Left hindlimb (tissue), 1 donor: ENCODE measurements at places on chromosomes 7 and 10.

DNA sequence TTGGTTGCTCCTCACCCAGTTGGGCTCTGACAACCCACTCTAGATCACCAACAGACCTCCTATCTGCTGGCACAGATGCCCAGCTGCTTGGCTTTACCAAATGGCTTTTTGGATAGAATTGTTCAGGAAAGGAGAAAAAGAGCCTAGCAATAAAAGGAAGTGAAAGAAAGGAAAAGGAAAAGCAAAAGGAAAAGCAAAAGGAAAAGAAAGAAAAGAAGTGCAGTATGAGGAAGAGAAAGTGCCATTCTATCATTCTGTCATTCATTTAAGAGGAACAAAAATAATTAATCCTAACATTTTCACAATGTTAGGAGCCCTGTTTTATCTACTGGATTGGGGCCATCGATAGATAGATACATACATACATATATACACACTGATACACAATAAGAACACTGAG, 353.6 kb downstream of the THSD7A start:
- DNase-seq: no peak

GRCh38 chr10:129222436-129222835, 244.6 kb upstream of the MGMT start:
- DNase-seq: no peak

- no peak for DNase-seq
Observed at GRCh38 chr10:111962951-111963350, 220.6 kb downstream of the GPAM start.

- no peak for DNase-seq
Observed at GRCh38 chr7:24755541-24756407, 1.5 kb downstream of the GSDME start.

DNA sequence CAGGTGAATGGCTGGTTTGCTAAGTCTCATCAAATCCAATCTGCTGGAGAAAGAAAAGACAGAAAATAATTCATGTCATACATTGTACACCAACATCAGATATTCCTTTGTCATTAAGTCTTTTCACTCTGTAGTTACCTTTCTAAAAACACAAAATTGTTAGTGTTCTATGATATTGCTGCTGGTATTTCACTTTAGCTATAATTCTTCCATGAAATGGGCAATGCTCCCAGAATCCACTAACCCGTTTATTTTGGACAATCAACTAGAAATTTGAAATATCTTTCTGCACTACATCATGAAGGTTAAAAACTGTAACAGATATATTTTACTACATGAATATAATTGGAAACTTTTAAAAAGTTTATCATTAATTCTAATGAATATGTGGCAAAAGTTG, 181.3 kb downstream of the C7orf25 start:
- no peak for DNase-seq

DNA sequence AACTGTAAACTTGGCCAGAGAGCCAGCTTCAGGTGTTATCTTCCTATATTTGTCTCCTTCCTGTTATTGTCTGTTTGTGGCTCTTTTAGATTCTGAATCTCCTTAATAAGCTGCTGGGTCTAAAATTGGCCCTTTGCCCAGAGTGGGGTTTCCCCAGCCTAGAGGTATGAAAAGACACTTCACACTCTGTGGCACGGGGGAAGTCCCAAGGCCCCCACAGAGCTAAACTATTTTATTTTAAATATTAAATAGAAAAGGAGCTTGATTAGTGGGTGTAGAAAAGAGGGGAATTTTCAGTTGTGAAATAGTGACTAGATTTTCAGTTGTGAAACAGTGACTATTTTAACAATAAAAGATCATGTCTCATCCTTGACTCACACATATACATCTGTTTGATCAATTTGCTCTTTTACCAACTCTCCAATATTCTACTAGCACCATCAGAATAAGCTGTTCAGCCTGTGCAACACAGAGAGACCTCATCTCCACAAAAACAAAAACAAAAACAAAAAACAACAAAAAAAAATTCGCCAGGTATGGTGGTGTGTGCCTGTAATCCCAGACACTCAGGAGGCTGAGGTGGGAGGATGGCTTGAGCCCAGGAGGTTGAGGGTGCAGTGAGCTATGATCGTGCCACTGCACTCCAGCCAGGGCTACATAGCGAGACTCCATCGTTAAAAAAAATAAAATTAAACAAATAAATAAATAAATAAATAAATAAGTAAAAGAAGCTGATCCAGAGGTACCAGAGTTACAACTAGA, 24.9 kb upstream of the ADO start:
- no peak for DNase-seq
